ENCODE measurements at places on chromosomes 3 and 15. TPM values are rescaled to one million over a fixed set of nuclear protein-coding genes. Genes with fewer than 3 reads are reported as not detected.

Gene MAGI1
- total RNA-seq = 36.6 TPM

Gene ACKR2
- total RNA-seq = 3.1 TPM

Gene KLHL40
- not detected for total RNA-seq

Gene ZIC4
- total RNA-seq = not detected

DNA sequence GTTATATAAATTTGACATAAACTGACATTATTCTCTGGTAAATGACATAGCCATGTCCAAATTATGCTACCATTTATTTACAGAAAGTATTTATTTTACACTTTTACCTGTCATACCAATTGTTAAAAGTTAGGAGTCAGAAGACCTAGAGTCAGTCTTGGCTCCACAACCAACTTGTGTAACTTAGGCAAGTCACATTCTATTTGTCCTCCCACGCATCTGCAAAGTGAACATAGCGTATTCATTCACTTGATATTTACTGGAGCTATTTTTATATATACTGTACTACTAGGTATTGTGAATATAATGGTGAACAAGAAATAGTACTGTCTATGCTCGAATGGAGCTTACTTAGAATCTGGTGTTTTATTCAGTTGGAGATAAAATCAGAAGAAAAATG is 78.7 kb downstream of the ZNF280D start:
- H3K4me1 ChIP-seq = no peaks in the 10 kb centered on the region
- no peak overlapping the region for H3K4me3 ChIP-seq
- no peaks in the 10 kb centered on the region for H3K27me3 ChIP-seq
- no peaks in the 10 kb centered on the region for H3K36me3 ChIP-seq
- DNase-seq = no peak

DNA sequence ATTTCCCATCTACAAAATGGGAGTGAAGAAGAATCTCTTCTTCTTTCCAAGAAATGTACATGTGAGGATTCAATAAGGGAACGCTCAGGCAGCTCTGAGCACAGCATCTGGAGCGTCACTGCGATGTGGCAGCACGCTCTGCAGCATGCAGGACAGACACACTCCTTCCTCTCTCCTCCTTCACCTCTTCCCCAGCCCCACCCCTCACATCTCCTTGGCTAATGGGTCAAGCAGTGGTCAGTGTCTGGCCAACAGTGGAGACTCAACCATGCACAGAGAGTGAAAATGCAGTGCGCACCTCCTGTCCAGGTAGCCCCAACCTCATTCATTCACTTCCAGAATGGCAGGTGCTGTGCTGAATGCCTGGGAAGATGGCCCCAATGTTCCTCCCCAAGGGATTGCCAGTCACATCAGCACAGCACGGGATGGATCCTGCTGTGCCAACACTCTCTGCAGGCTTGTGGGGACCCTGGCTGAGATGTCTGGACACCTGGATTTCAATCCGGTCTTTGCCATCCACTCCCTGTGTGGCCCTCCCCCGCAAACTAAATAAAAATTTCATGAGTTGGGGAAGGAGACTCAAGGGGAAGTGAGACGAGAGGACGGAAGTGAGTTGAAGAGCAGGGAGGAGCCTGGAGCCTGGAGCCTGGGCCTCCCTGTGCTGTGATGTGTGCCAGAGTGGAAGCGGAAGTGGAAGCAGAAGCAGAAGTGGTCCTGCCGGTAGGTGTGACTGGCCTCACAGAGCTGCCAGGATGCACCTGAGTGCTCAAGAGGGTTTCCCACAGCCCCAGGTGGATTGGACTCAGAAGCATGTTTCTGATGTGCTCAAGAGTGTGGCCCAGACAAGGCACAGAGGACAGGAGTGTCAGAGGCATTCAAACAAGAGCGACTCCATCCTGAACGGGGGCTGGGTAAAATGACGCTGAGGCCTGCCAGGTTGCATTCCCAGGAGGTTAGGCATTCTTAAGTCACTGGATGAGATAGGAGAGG is 163.9 kb downstream of the SMAD6 start:
- no peak for DNase-seq
- H3K4me1 ChIP-seq = no peaks in the 10 kb centered on the region
- no peak overlapping the region for H3K27ac ChIP-seq
- H3K27me3 ChIP-seq = no peaks in the 10 kb centered on the region
- H3K4me3 ChIP-seq = no peak overlapping the region

GRCh38 chr3:68468695-68469375 is 463.5 kb downstream of the TAFA4 start:
- no peak for DNase-seq
- no peaks in the 10 kb centered on the region for H3K27me3 ChIP-seq
- H3K36me3 ChIP-seq = no peaks in the 10 kb centered on the region
- no peaks in the 10 kb centered on the region for H3K4me1 ChIP-seq
- no peak overlapping the region for H3K27ac ChIP-seq

DNA sequence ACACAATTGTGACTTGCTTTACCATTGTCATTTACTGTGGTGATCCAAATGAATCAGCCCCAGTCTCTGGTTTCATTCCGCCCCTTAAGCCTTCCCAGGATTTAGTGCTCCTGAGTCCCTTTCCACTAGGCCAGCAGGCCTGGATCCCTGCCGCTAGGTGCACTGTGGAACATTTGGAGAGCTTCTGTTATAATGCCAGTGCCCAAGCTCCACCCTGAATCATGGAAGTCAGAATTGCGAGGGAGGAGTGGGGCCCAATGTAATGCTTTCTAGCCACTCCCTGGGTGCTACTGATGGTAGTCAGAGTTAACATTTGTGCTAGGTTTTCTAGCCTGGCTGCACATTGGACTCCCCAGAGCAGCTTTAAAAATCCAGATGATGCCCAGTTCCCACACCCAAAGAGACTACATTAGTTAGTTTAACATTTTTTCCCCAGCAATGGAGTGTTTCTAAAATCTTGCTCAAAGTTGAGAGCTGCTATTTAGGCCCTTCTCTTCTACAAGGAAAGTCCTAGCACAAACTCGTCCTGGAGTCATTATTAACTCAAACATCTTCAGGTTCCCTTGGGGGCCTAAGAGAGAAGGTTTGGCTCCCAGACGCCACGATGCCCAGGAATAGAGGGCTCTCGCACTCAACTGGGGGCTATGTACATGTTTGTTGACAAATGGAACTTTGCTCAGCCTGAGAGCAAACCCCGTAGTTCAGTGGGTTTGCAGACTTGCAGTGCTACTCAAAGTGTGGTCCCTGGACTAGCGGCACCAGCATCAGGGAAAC is 366.7 kb upstream of the PROK2 start:
- no peaks in the 10 kb centered on the region for H3K27me3 ChIP-seq
- peak overlapping the region; percentile 82 for H3K27ac ChIP-seq
- no peak overlapping the region for H3K4me3 ChIP-seq
- DNase-seq = no peak

DNA sequence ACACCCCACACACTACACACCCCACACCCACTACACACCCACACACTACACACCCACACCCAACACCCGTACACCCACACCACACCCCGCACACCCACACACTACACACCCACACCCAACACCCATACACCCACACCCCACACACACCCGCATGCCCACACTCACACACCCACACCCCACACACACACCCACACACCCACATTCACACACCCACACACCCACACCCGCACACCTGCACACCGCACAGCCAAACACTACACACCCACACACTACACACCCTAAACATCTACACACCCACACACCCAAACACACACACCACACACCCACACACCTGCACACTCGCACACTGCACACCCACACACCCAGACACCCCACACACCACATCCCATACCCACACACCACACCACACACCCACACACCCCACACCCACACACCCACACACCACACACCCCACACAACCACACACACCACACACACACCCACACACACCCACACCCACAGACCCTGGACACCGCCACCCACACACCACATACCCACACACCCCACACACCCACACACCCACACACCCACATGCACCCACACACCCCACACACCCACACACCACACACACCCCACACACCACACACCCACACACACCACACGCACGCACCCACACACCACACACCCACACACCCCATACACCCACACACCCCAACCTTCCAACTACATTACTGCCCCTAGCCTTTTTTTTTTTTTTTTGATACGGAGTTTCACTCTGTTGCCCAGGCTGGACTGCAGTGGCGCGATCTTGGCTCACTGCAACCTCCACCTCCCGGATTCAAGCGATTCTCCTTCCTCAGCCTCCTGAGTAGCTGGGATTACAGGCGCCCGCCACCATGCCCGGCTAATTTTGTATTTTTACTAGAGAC is 16.9 kb downstream of the CEP19 start:
- no peak overlapping the region for H3K27ac ChIP-seq
- H3K4me1 ChIP-seq = no peaks in the 10 kb centered on the region
- H3K36me3 ChIP-seq = no peaks in the 10 kb centered on the region
- no peak for DNase-seq
- H3K27me3 ChIP-seq = no peaks in the 10 kb centered on the region

DNA sequence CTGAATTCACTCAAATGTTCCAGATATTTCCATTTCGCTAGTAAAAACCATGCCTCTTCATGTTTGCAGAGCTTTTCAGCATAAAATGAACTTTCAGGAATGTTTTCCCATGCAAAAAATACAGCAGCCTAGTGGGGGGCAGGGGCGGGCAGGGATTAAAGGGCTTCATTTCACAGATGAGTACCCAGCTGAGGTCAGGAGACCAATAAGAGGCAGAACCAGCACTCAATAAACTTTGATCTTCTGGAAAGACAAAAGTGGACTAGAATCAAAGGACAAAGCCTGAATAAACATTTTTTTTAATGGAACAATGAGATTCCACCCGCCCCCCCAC is 8.0 kb downstream of the KLHL25 start:
- no peak overlapping the region for H3K4me3 ChIP-seq
- H3K27me3 ChIP-seq = no peaks in the 10 kb centered on the region
- H3K27ac ChIP-seq = no peak overlapping the region
- H3K4me1 ChIP-seq = peaks cover 3% of the 10 kb centered on the region
- H3K36me3 ChIP-seq = no peaks in the 10 kb centered on the region

GRCh38 chr3:126418661-126419131 is 24.0 kb downstream of the CFAP100 start:
- no peaks in the 10 kb centered on the region for H3K36me3 ChIP-seq
- DNase-seq = no peak
- H3K27me3 ChIP-seq = no peaks in the 10 kb centered on the region
- no peak overlapping the region for H3K27ac ChIP-seq
- no peak overlapping the region for H3K4me3 ChIP-seq

GRCh38 chr15:42798802-42799201 is 61.9 kb upstream of the CDAN1 start:
- DNase-seq = no peak
- H3K27ac ChIP-seq = no peak overlapping the region
- no peak overlapping the region for H3K4me3 ChIP-seq
- H3K27me3 ChIP-seq = no peaks in the 10 kb centered on the region
- H3K36me3 ChIP-seq = no peaks in the 10 kb centered on the region

GRCh38 chr15:83850501-83851245 is 196.8 kb downstream of the ADAMTSL3 start:
- no peaks in the 10 kb centered on the region for H3K27me3 ChIP-seq
- no peak overlapping the region for H3K4me3 ChIP-seq
- peak overlapping the region; percentile 57 for H3K27ac ChIP-seq
- no peak for DNase-seq

DNA sequence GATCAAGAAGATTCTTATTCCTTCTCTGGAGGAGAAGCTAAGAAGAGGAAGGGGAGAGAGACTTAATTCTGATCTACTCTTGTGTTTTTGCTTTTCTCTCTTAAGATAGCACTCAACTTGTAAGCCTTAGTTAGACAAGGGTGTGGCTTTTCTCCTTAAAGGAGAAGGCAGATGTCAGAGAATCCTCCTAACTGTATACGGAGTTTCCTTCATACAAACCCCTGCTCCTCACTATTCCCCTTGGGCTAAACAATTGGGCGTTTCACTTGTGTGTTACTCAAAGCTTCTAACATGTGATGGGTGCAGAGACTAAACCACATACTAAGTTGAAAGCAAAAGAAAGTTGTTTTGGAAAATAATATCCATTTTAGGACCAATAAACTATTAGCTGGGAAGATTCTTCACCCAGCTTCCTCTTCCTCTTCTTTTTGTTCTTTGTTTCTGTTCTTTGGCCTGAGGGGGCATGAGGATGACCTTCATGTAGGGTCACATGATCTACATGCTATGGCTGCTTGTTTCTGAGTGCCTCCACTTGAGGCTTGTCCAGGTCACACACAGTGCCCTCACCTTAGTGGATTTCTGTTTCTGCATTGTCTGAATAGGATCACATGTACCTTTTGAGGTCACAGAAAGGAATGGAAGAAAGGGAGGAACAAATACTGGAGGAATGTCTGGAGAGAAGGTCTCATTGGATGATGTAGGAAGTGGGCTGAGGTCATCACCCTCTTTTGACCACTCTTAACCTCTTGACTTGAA is 14.6 kb downstream of the SPINK8 start:
- H3K27me3 ChIP-seq = no peaks in the 10 kb centered on the region
- DNase-seq = no peak
- no peaks in the 10 kb centered on the region for H3K4me1 ChIP-seq
- H3K27ac ChIP-seq = no peak overlapping the region

Measured in uterus (tissue), 4 donors.